ENCODE measurements at places on chromosomes 3 and 15.
A peak's percentile ranks its signal among the peaks of the same experiment; 100 is the strongest.

DNA sequence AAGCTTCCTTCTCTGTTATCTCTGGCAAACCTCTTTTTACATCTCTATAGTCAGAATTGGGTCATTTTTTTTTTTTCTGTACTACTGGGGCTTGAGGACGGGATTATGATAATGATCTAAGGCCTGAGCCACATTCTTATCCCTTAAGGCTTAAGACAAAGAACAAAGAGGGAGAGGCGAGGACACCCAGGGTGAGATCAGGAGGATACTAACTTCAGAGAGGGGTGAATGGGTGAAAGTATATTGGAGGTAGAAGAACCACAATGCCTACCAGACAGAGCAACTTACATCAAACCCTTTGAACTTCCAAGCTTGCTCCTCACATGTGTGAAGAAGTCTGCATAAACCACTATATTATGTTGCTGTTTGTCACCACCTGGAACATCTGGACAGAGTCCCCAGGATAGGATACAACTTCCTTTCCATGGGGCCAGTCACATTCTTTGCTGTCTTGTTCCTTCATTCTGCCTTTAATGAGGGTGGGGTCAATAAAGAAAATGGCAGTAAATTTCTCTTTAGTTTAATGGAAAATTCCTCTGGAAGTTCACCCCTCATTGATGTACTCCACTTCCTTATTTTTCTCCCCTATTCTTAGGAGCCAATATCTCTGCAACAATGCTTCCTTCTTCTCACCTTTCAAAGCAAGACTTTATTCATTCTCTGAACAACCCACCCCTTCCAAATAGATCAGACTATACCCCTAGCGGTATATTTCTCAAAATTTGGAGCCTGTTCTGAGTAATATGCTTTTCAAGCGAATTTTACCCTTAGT lies 9.1 kb upstream of the PDCD6IP start:
- no peak for DNase-seq

DNA sequence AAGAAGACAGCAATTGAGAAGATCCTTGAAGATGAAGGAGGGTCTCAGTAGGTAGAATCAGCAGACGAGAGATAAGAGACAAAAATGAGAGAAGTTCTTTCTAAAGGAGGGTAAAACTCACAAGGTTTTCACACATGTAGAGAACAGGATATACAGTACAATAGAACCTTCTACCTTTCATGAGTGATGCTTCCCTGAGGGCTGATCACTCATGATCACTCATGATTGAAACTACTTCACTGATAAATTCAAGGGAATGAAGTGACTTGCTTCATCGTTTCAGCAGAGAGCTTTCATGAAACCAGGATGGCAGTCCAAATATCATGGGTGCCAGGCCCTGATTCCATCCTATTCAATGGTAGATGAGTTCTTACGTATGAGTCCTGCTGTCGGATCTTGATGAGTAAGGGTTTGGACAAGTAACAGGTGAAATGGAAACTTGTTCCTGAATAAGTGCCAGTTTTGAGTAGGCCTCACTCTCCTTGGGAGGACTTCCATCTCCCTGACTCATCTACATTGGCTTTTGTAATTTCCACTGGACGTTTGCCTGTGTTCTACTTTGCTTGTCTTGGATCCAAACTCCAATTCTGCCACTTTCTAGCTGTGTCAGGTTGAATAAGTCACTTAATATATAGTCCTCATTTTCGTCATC lies 9.6 kb upstream of the CLDN16 start:
- DNase-seq: peak; percentile 59

- no peak for DNase-seq
Observed at GRCh38 chr3:167203062-167203461, 177.0 kb downstream of the ZBBX start.

GRCh38 chr15:37872661-37873060 lies 61.8 kb upstream of the TMCO5A start:
- no peak for DNase-seq

- no peak for DNase-seq
Observed at GRCh38 chr3:188876370-188876769, 295.4 kb upstream of the TPRG1 start.

DNA sequence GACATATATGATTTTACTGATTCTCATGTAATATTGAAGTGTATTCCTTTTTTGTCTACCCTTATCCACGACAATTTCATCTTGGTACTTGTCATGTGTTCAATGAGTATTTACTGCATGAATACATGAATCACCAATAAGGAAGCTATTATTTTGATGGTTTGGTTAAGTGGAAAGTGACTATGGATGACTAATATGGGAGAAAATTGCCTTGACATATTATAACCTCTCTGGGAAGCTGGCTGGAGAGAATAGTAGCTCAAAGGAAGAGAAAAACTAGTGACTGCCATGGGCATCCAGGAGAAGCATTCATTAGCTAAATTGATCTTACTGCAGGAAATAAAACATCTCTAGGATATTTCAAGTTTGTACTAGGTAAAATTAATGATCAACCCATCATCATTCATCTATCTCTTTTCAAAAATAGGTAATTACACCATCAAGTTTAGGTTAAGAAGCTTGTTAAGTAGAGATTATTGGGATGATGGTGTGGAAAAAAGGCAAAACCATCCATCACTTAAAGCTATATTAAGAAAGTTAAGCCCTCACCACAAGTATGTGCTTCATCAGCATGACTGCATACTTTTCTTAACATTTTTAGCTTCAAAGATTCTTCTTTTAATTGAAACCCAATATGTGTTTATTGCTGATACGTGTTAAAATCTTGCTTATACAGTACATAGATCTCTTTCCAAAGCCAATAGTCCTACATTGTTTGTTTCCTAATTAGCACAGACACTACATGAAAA lies 455.2 kb upstream of the ARPP21 start:
- DNase-seq: no peak

DNA sequence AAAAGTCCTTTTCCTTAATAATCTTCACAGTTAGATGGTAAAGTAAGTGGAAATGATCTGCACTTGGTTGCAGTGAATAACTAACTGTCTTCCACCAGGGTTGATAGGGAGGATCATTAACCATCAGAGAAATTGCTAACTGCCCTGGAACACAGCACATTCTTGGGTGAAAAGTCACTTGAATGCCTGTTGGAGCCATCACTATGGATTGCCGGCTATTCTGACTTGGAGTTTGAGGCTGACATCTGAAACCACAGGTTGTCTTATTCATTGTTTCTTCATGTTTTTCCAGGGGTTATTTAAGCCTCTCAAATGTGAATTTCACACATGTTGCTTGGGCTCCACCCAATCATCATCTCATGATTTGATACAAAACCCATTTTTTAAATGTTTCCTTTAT lies 901.4 kb downstream of the MCTP2 start:
- no peak for DNase-seq

DNA sequence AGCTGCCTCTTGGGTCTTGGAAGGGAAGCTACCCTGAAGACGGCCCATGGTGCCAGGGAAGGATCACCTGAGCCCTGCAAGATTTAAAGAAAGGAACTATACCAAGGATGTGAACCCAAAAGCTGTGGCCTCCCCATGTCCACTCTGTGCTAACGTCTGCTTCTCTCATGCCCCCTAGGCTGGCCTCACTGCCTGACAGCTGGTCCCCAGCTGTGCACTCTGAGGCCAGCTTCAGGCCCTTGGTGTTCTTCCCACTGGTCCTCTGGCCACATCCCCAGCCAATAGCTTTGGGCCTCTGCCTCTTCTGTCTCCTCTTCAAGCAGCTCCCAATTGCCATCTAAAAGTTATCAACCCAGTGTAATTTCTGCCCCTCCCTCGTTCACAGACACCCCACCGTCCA lies 5.2 kb upstream of the LRRK1 start:
- no peak for DNase-seq

- no peak for DNase-seq
Observed at GRCh38 chr15:25652704-25653103, 210.4 kb downstream of the ATP10A start.

DNA sequence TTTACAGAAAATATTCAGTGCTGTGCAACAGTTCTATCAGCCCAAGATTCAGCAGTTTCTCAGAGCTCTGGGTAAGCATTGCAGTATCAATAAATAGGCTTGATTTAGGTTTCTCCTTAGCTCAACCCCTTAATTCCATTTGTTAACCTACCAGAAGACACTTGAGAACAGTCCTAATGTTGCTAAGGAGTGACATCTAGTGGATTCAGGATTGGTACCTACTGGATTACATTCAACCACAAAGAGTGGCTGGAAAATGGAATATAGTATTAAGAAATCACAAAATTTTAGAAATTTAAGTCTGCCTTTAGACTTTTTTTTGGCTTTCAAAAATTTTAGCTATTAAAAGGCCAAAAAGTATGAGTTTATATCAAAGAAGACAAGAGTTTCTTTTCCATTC lies 34.7 kb downstream of the POLG start:
- DNase-seq: no peak

GRCh38 chr15:91891788-91892345 lies 38.4 kb downstream of the SLCO3A1 start:
- DNase-seq: no peak

DNA sequence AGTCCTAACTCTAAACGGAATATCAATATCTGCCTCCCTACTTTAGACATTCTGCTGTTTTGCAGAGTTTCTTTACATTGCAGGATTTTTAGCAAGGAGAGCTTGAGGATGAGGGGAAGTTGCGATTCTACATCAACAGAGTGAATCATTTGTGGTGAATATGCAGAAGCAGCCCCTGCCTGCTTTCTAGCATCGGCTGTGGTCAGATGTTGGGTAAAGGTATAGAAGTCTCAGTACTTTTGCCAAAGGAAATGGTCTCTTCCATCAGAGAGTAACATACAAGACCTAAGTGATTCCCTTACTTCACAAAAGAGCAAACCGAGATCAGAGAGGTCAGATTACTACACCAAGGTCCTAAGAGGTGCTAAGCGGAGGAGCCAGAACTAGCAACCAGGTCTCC lies 15.2 kb downstream of the ST3GAL6 start:
- DNase-seq: no peak

DNA sequence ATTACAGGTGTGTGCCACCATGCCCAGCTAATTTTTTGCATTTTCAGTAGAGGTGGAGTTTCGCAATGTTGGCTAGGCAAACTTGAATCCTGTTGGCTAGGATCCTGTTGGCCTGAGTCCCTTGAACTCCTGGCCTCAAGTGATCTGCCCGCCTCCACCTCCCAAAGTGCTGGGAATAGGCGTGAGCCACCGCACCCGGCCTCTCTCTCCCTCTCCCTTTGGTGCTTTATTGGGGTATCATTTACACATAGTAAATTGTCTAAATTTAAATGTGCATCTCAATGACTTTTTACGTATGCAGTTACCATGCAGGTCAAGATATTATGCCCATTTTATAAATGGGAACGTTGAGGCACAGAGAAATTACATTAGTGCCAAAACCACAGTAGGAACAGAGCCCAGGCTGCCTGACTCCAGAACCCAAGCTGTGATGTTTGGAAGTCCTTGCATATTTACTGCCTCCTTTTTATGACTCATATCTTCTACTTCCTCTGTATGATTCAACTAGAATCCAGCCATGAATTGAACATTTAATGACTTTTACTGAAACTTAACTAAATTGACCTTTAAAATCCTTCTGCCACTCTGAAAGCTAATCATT lies 34.0 kb upstream of the RPP14 start:
- peak; percentile 76 for DNase-seq

GRCh38 chr15:64915518-64916227 lies 4.0 kb downstream of the ANKDD1A start:
- DNase-seq: no peak

DNA sequence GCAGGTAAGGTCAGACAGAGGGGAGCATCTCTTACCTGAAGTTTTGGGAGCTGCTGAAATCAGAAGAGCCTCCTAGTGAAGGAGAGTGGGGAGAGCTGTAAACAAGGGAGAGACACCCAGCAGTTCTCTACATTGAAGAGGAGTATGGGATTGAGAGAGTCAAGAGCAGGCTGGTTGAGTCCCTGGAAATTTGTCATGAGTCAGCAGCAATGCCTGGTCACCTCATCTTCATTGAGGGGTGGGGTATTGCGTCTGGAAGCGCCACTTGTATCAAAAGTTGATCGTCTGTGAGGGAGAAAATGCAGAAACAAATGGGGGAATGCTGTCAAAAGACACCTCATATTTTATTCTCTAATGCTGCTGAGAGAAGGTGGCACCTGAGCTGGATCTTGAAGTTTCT lies 256.6 kb upstream of the CFAP20DC start:
- no peak for DNase-seq

- DNase-seq: peak; percentile 54
Observed at GRCh38 chr3:161409069-161409468, 37.8 kb upstream of the SPTSSB start.

- no peak for DNase-seq
Observed at GRCh38 chr3:131655070-131655690, 152.4 kb upstream of the MRPL3 start.

DNA sequence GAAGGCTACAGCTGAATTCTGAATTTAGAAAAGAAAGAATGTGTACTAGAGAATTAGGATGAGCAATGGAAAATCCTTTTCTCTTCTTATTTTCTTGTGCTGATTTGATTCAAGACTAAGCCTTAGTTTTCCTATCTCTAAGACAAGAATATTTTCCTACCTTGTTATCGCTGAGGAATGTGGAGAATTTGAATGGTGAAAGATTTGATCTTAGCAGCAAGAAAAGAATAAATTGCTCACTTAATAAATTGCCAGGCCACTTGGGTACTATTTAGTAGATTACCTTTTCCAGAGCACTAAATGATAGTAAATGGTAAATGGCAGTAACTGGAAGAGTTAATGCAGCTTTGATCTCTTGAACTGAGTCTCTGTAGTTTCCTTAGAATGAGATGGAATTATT lies 145.7 kb upstream of the MEIS2 start:
- no peak for DNase-seq

GRCh38 chr3:130506031-130506430 lies 10.9 kb upstream of the COL6A6 start:
- no peak for DNase-seq

- DNase-seq: no peak
Observed at GRCh38 chr15:61659566-61660190, 400.6 kb downstream of the VPS13C start.

- DNase-seq: peak; percentile 7
Observed at GRCh38 chr15:94412979-94413746, 181.8 kb downstream of the MCTP2 start.

DNA sequence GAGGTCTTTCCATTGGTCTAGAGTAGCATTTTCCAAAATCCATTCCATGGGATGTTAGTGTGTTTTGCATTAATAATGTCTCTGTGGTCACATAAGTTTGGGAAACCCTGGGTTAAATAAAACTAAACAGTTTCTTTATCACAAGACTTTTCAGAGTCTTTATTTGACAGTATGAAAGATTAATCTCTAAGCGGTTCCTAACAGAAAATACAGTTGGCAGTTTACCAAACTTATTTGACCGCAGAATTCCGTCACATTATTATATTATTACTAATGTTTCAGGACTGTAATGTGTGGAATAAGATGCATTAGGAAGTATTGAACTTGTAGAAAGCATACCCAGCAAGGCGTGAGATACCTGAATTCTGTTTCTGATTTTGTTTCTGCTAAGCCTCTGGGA lies 71.5 kb upstream of the ADAMTSL3 start:
- DNase-seq: peak; percentile 57
